ENCODE measurements at places on chromosomes 7 and 10.

DNA sequence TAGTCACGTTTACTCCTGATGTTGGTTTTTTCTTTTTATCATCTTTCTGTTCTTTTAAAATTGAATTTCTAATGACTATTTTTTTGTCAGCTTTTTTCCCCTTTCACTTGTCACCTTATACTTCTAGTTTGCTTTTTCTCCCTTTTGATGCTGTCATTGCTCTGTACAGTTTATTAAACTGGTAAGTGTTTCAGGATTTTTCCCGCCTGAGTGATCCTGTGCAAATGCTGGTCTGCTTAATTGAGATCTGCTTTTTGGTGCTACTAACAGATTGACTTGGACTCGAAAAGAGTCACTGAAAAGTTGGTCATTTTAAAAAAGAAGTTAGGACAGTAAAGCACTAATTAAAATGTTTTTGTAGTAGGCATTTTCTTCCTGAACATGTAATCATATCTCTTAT is 95.2 kb downstream of the PHTF2 start:
- no peak for DNase-seq

DNA sequence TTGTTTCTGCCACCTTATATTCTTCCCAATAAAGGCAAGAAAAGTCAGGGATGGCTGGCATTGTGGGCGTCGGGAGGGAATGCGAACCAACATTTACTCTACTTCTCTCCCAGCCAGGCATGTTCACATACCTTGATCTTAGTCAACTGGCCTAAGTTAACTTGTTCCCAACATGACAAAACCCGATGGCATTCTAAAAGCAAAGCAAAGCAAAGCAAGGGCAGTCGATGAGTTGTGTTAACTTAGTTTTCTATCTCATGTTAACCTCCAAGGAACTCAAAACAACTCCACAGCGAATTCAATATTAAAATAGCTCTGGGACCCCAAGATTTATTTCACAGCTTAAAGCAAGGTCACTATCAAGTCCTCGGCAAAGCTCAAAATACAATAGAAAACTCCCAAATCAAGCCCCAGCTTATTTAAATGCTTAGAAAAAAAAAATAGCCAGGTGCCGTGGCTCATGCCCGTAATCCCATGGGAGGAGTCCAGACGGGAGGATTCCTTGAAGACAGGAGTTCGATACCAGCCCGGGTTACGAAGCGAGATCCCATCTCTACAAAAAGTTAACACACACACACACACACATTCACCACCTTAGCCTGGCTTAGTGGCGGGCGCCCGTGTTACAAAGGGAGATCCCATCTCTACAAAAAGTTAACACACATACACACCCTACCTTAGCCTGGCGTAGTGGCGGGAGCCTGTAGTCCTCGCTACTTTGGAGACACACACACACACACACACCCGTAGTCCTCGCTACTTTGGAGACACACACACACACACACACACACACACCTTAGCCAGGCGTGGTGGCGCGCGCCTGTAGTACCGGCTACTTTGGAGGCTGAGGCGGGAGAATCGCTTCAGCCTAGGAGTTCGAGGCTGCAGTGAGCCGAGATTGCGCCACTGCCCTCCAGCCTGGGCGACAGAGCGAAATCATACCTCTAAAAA is 901 bp upstream of the CCNY start:
- no peak for DNase-seq

DNA sequence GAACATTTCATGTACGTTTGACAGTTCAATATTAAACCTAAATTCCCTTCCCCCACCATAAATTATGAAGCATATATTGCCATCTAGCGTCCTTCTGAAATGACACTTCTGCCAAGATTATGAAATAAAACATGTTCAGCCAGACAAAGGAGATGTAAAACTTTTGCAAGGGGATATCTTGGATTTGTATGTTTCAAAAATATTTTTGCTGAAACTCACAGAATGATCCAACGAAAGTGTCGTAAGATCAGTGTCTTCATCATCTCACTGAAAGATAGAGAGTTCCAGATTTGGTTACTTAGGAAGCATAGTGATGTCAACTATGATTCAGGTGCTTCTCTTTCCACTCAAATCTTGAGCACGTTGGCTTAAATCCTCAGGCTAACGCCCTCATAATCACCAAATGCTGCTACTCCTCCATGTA is 904.3 kb downstream of the XPNPEP1 start:
- no peak for DNase-seq

- no peak for DNase-seq
These were observed 38.0 kb downstream of the ZNRF2 start for GRCh38 chr7:30322271-30323005.
